ENCODE measurements at places on chromosomes 11 and 22.

DNA sequence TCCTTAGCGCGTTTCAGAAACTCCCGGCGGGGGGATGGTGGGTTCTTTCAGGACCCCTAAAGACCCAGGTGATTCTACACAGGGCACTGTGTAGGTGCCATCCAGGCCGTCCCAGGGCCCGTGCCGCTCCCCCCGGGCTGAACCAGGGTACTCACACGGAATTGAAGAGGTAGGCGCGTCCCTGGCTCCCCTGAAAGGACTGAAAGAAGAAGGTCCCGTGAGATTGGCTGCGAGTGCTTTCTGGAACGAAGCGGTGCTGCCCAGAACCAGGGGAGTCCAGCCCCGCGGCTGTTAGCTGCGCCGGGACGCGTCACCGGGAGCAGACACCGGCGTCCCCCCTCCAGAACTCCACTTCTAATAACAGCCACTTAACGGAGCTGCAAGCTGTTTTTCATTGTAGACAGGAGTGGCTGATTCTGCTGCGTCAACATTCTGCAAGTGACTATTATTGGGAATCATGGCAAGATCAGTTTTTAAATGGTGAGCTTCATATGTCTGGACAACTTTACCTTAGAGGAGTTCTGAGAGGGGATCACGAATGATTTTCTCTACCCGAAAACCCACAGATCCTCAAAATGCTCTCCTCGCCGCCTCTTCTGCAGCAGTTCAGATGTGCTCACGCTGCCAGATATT, 31.8 kb downstream of the YPEL1 start:
- DNase-seq = no peak

DNA sequence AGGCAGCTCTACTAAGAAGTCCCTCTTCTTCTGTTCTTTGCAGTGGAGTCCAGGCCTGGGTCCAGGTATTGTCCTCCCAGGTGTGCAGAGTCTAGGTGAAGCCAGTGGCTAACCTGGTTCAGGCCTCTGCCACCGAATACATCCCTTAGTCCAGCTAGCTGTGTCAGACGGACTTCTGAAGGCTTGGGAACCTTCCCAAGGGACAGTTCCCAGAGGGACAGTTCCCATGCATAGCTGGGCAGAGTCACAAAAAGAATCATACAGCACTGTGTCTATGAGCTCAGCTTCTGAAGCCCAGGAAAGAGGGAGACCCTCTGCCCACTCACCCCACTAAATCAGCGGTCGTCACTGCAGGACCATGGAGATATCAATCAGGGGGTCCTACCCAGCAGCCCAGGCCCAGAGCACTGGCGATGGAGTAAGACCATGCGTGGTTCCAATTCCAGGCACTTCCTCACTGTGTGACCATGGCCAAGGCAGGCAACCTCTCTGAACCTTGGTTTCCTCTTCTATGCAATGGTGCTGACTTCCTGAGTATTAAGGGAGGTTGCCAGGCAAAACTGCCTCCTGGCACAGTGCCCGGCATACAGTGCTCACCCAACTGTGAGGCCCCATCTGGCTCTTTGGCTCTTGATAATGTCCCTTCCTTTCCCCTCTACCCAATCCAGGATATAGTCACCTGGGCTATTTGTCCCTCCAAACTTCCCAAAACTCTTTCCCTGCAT, 3.4 kb downstream of the MS4A10 start:
- DNase-seq = no peak

DNA sequence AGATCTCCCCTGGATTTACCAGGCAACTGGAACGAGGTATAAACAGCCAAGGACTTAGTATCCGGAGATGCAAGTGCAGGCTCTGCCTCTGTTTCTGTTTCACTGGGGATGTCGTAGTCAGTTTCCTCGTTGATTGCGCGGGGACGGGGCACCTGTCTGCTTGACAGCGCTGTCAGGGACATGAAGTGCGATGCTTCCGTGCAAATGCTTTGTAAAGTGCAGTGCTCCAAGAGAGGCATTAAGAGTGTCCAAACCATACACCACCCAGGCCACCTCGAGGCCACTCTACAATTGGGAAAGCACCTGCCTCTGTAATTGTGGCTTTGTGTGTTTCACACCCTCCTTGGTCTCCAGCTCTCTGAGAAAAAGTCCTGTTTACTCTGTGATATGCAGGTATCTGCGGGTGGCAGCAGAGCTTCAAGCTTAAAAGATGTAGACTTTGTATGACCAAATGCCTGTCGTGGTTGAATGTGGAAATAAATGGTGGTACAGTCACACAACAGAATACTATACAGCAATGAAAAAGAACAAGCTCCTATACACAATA, 18.6 kb upstream of the CD5 start:
- no peak for DNase-seq

GRCh38 chr11:60743058-60743457, 13.6 kb upstream of the MS4A15 start:
- DNase-seq = no peak

GRCh38 chr11:86249307-86250098, 5.0 kb downstream of the EED start:
- DNase-seq = no peak

DNA sequence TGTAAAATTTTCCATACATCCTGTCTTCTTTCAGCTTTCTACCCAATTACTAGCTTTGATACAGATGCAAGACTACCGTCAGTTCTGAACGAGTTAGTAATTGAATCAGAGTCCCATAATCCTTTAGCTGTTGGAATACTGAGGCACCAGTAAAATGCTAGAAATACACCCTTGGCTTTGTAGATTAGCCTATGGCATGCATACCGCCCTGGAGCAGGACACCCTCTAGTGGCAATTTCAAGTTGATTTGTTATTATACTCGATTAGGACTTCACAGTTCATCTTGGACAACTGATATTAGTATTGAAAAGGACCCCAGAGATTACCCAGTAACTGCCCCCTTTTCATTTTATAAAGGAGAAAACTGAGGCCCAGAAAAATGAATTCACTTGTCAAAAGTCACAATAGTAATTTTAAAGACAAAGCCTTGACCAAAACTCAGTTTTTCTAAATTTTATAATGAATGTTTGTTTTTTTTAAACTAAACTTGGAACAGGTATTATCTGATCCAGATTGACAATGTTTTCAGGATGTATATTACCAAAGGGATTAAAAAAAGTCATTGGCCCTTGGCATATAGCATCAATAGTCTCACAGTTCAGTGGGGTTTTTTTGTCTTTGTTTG, 72.6 kb downstream of the HIPK3 start:
- DNase-seq = peak; percentile 38

DNA sequence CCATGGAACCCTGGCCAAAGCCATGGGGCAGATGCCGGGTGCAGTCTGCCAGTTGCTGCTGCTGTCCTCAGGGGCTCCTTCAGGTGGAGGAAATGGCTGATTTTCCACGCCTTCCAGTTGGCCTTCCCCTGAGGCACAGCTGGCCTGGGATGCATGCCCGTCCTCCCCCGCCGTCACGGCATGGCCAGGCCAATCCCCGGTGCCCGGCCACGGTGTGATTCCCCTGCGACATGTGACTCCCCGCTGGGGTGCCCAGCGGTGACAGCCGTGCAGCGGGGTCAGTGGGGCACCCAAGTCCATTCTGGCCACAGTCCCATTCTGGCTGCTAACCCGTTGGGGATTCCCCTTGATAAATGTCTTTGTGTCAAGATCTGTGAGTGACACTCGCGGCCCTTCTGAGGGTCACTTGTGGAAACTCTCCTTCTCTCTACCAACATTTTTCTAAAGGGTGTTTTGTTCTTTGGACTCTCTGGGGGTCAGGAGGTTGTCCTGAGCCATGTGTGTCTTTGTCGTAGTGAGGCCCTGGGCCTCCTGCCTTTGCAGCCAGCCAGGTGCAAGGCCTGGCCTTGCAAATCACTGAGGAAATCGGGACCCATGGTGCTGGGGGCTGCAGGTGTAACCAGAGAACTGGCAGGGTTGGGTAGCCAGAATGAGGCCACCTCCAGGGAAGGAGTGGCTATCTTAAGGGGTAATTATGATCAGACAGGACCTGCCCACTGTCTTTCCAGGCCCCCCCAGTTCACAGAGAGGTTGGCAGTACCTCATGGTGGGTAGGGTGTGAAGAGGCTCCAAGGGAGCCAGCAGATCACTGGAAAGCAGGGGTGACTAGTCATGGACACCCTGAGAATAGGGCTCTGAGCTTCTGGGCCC, 37.1 kb downstream of the KCNQ1OT1 start:
- DNase-seq = no peak

DNA sequence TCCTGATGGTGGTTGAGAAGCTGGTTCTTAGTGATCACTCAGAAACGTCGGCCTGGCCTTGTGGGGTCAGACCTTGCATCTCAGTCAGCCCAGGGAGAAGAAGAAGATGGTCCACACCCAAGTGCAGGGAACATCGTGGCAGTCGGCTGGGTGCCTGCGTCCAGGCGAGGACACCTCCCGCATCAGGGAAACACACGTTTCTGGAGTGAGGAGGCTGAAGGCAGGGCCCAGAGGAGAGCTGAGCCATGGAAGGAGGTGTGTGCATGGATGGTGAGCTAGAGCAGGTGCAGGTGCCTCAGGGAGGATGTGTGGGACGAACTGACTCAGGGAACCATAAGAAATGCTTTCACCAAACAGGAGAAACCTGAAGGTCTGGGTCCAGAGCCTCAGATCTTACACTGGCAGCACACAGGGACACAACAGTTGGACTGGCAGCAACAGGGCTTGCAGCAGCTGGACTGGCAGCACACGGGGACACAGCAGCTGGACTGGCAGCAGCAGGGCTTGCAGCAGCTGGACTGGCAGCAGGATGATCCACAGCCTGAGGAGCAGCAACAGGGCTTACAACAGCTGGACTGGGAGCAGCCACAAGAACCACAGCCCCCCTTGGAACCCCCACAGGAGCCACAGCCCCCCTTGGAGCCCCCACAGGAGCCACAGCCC, 632 bp downstream of the KRTAP5-2 start:
- no peak for DNase-seq

GRCh38 chr11:117842131-117842941, 17.8 kb upstream of the FXYD2 start:
- no peak for DNase-seq

GRCh38 chr11:121372671-121373429, 79.3 kb upstream of the SORL1 start:
- DNase-seq = peak; percentile 92

DNA sequence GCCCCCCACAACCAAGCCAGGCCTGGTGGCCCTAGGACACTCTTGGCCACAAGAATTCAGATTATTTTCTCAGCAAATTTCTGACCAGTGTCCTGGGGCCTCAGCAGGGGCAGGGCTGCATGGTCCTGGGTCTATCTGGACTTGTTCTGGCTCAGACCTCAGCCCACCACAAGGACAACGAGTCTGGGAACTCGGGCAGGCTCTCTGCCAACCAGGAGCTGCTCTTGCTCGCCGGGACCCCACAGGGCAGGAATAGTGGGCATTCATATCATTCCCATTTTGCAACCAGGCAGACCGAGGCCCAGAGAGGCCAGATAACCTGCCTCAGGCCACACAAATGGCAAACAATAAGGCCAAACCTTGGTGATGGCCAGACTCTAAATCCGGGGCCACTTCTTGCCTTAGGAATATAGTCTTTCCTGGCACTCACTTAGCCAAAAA, 75.4 kb upstream of the WNT7B start:
- no peak for DNase-seq

- DNase-seq = no peak
These were observed 50.4 kb upstream of the RBFOX2 start for GRCh38 chr22:36079041-36079440.

- DNase-seq = no peak
These were observed 6.0 kb downstream of the ELF5 start for GRCh38 chr11:34507610-34508009.

DNA sequence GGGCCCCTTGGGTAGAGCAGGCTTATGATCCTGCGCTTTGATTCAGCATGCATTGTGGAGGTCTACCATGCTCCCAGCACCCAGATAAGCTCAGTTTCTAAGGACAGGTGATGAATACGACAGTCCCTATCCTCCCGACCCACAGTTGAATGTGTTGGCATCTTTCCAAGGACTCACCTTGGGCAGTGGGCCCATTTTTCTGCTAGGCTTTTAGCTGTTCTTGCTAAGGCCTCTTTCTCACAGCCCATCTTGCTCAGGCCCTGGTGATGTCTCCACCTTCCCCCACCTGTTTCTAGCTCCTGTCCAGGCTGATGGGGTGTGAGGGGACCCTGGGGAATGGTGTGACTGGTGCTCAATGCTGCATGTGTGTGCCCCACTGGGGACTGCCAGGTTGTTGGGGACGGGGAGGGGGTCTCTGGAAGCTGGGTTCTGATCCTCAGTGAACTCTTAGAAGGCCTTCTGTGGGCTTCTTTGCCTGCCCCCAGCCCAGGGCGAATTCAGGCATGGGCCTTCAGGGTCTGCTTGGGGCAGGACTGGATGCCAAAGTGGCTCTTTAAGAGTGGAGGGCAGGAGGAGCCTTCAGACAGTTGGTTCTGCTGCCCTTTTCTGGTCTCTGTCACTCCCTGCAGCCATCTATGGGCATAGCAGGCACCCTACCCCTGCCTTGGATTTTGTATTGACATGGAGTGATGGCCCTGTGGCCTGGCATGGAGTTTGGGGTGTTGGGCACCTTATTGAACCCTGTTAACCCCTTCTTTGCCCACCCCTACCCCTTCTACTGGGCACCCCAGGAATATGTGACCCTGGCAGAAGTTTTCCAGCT, 33.1 kb downstream of the PHLDB1 start:
- no peak for DNase-seq

GRCh38 chr22:49262167-49262566, 565.5 kb downstream of the BRD1 start:
- no peak for DNase-seq

GRCh38 chr11:105598371-105598770, 11.5 kb upstream of the GRIA4 start:
- DNase-seq = no peak

- peak; percentile 60 for DNase-seq
These were observed 148.1 kb downstream of the FAM76B start for GRCh38 chr11:95641495-95641894.

DNA sequence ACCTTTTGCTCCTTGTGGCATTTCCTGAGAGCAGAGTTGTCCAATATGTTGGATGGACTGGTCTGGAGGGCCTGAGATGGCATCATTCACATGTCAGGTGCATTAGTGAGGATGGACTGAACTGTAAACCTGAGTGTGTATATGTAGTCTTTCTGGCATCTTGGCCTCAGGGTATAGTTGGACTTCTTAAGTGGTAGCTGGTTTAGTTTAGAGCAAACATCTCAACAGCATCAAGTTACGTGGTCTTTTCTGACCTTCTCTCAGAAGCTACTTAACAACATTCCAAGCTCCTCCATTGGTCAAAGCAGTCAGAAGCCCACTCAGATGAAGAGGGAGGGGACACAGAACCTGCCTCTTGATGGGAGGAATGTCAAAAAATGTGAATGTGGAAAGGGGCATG, 829.9 kb downstream of the METTL15 start:
- no peak for DNase-seq

DNA sequence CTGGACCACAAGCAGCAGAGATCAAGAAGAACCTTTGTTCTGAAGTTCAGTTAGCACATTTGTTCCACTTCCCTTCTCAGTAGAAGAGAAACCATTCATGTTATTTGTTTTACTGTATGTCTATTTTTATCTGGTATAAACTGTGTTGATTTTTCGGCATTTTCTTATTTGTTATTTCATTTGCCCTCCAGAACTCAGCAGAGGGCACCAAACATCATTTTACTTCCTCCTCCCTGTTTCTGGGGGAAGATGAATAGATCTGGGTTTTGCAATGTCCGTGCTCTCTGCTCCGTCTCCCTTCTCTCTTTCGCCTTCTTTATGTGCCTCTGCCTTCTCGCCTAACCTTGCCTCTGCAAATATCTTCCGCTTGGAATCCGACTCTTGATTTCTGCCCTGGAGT, 366.9 kb downstream of the NTM start:
- no peak for DNase-seq

GRCh38 chr11:104657083-104657482, 241.2 kb downstream of the CASP12 start:
- DNase-seq = no peak

Measured in GM12864 (cell line).